SHP77 treated with DMSO at 0.1 percent for 48 hours (cell line): ENCODE measurements at places on chromosomes 1 and 21.

DNA sequence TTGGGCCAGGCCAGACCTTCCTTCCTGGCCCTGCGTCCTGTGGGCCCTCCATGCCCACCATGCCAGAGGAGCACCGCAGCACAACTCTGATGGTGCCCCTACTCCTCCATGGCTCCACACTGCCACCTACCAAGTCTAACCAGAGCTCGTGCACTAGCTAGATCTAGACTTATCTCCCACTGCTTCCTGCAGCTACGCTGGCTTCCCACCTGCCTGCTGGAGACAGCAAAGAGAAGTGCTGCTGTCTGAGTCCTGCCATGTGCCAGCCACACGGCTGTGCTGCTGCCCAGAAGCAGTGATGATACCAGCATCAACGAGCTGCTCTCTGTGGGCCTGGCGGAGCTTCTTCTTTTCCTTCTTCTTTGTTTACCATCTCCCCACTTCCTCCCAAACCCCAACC lies 4.5 kb downstream of the GUCA2B start:
- DNase-seq = peak; percentile 71

DNA sequence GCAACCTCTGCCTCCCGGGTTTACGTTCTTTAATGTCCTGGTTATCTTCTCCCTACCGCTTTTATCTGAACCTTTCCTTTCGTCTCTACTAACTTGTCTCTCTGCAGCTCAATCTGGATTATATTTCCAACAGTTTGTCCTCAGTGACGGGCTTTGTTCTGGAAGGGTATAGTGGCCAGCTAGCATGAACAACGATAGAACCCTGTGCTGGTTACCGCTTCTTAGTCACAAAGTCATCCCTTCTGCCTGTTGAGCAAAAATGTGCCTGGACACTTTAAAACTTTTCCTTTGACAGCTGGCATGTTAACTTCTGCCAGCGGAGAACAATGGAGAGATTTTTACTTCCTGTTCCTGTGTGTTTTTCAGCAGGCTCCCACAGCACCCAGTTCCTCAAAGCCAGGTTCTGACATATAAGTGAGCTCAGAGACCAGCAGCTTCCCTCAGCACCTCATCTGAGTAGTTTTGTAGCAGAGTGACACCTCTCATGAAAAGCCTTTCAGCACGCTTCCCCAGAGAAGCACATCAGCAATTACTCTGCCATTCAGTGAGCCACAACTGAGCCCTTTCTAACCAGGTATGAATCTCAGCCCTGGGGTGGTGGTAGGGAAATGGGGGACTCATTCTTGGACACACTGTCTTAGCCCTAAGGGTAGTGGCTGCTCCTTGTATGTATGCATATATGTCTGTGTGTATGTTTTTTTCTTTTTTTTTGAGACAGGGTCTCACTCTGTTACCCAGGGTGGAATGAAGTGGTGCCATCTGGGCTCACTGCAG lies 23.6 kb upstream of the CCDC17 start:
- no peak for DNase-seq

GRCh38 chr21:40667967-40668366 lies 179.0 kb downstream of the DSCAM start:
- no peak for DNase-seq

- DNase-seq = peak; percentile 74
Measured at GRCh38 chr1:152001631-152002584, 8.2 kb upstream of the S100A10 start.

- no peak for DNase-seq
Measured at GRCh38 chr1:170407581-170407980, 124.4 kb upstream of the GORAB start.

GRCh38 chr21:32352526-32352925 lies 40.3 kb downstream of the URB1 start:
- DNase-seq = no peak

- no peak for DNase-seq
Measured at GRCh38 chr1:206455666-206456344, 14.5 kb upstream of the IKBKE start.

GRCh38 chr1:245690946-245691541 lies 536.3 kb downstream of the KIF26B start:
- no peak for DNase-seq

- DNase-seq = no peak
Measured at GRCh38 chr1:163076981-163077761, 8.0 kb downstream of the RGS4 start.

GRCh38 chr1:83559129-83559840 lies 439.6 kb downstream of the TTLL7 start:
- no peak for DNase-seq

GRCh38 chr1:23801338-23801748 lies 789 bp upstream of the GALE start:
- DNase-seq = no peak

DNA sequence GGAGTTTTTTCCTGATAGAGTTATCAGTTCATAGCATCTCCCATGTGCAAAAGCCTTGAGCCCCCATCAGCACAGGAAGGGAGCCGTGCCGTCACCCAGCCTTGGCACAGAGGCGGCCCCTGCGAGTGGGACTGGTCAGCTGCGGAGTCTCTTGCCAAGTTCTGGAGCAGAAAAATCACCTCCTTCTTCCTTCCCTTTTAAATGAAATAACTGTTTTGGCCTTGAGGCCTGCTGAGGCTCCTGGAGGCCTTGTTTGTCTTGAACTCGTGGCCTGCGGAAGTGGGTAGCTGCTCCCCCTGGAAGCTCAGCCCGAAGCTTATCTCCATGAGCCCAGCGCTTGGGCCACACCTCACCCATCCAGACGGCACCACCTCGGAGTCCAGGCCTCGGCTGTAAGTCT lies 145.7 kb upstream of the TMEM51 start:
- no peak for DNase-seq

GRCh38 chr1:84916897-84917296 lies 23.9 kb upstream of the LPAR3 start:
- no peak for DNase-seq

DNA sequence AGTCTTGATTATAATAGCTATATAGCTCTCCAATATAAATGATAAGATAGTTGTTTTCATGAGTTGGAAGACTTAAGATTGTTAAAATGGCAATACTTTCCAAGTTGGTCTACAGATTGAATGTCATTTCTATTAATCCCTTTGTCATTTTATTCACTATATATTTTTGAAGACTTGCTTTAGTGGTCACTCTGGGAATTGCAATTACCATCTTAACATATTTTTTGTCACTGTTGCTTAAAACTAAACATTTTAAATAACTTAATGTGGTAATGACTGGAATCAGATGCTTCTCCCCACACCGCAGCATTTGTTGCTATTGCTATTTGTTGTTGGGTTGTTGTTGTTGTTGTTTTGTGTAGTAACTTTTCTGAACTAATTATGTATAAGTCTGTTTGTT lies 1592.9 kb downstream of the MRPL39 start:
- no peak for DNase-seq

- no peak for DNase-seq
Measured at GRCh38 chr1:155463865-155464650, 98.5 kb downstream of the ASH1L start.

- DNase-seq = no peak
Measured at GRCh38 chr1:110047463-110047862, 13.0 kb downstream of the STRIP1 start.

DNA sequence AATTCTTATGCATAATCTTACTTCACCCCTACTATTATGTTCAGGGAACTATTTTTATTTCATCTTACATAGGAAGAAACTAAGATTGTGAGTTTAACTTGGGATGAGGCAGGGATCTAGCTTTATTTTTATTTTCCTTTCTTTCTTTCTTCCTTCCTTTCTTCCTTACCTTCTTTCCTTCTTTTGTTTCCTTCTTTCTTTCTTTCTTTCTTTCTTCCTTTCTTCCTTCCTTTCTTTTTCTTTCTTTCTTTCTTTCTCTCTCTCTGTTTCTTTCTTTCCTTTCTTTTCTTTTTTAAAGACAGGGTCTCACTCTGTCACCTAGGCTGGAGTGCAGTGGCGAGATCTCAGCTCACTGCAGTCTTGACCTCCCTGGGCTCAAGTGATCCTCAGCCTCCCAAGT lies 28.9 kb downstream of the NEK2 start:
- DNase-seq = no peak

DNA sequence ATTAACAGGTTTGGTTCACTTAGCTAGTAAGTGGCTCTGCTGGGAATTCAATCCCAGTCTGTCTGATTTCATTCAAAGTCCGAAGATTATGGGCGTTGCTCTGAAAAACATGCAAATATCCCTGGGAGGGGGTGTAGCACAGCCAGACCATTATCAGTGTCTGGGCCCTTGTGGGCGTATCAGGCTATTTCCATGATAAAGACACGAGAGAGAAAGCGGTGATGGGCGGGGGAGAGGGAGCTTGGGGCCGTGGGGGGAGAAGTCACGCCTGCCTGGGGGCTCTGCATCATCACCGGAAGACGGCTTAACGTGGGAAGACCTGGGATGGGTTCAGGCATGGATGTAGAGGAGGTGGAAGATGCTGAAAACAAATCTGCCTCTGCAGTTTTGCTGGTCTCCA lies 25.8 kb downstream of the IL6R start:
- no peak for DNase-seq

DNA sequence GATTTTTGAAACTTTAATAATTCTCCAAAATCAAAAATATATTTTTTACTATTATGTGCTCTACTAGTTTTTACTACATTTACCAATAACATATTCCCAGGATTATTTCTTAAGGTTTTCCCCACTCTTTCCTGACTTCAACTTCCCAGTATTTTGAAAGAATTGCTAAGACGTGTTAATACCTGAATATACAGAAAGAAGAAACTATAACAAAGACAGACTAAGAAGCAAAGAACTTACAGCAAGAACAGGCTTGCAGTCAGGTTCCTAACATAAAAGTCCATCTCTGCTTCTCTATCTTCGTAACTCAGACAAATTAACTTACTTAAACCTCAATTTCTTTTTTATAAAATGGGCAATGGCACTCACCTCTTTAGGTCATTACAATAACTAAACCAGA lies 63.2 kb downstream of the SRSF11 start:
- no peak for DNase-seq

DNA sequence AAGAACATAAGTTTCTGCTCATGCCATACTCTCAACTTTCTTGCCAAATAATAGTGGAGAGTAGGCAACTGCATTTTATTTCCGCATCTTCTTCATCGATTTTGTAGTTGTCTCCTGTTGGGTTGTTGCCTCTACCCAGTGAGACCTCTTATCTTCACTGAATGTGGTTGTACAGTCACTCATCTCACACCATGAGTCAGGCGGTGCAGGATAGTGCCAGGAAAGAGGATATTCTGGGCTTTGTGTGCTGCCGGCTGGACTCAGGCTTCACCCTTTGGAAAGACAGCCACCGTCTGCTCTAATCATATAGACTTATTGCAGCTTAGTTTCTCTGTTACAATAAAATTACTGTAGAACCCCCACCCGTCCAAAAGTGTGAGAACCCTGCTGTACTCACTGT lies 154.3 kb upstream of the USP24 start:
- no peak for DNase-seq

DNA sequence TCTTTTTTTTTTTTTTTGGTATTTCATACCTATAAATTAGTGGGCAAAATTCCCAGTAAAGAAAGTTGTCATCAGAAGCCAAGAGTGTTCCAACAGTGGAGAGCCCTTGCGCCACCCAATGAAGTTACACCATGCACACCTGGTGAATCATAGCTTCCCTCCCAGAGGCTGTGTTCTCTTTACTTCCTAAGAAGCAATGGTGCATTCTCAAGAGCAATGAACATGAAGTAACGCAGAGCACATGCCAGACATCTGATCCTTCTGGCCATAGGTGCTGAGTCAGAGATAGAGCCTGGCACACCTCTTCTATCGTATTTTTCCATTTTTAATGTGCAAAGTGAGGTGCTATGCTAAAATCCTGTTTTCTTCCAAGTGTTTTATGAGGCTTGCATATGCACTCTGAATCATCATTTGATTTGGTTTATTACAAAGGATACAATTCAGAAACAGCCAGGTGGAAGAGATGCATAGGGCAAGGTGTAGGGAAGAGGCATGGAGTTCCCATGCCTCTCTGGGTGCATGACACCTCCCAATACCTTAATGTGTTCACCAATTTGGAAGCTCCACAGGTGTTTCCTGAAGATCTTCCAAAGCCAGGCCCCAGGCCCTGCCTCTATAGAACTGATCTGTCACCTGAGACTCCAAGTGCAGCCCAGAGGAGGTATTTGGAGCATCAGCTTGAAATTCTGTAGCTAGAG lies 408.0 kb downstream of the SIPA1L2 start:
- DNase-seq = no peak

DNA sequence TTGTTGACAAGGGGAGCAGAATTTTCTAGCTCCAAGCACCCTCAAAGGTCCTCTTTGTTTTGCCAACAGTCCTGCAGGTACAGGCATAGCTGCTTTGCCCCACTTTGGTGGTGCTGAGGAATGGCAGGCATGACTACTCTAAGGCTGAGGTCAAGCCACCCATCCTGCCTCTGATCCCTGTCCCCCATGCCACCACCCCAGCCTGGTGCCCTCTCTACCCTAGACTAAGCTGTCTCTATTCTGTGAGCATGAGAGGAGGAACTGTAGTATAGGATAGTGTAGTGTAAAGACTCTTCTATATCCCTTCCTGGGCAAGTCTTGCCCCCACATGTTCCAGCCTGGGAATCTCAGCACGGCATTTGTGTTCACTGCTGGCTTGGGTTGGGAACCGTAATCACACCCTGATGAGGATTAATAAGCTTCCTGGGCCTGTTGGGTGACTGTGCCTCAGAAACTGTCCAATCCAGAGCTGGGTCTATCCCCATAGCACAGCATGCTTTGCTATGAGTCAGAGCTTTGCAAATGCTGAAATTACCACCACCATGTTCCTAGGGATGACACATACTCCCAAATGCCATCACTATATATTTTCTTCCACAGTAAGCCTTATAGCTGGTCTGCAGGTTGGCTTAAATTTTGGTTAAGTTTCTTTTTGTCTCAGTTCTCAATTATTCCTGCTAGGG lies 105.7 kb upstream of the PPP2R5A start:
- no peak for DNase-seq

- no peak for DNase-seq
Measured at GRCh38 chr21:25589887-25590286, 17.4 kb downstream of the MRPL39 start.
